ENCODE measurements at places on chromosomes 11 and 22.

DNA sequence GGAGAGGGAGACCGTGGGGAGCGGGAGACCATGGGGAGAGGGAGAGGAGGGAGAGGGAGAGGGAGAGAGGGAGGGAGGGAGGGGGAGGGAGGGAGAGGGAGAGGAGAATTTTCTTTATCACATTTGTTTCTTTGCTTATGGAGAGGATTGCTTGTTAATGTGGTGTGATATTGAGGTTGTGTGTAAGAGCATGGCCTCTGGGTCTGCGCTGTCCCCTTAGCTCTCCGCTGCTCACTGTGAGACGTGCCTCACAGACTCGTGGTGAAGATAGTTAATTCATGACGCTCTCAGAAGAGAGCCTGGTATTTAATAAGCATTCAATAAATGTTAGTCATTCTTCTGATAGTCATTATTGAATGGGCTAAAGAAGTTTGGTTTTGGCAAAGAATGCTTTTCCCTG is 26.2 kb downstream of the PPFIA1 start:
- no peak for DNase-seq

DNA sequence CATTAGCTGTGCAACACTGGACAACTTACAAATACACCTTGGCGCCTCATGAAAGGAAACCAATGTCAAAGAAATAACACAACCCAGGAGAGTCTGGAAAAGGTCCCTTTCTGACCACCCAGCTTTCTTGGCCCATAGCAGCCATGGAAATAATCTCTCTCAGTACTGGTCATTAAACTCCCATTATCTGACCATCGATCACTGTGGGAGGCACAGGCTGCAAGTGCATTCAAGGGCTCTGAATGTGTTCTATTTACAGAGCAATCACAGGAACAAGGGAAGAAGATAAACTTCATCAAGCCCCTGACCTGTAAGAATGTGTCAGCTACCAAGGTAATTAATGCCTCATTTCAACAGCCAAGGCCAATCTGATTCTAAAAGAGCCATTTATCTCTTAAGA is 40.1 kb downstream of the CTSC start:
- DNase-seq, result no peak

DNA sequence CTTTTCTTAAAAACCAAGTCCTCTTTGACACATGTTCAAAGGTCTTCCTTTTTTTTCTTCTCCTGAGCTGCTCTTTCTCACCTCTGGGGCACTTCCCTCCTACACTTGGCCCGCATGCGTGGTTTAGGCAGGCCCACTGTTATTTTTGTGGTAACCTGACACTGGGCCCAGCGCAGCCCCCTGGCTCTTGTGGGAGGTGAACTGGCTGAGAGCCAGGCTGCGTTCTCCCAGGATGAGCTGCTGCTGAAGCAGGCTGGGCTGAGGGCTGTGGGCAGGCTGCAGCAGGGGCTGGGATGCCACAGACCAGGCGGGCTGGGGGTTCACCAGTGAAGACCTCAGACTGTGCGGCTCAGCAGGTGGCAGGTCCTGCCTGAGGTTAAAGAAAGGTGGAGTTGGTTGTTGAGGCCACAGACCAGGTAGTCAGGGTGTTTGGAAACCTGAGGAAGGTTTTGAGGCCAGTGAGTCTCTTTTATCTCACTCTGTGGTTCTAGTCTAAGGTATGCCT is 72.4 kb downstream of the TEAD1 start:
- no peak for DNase-seq

- no peak for DNase-seq
Observed at GRCh38 chr11:59272771-59273372, 60.1 kb upstream of the MPEG1 start.

GRCh38 chr11:35083431-35084238 is 55.3 kb upstream of the CD44 start:
- DNase-seq, result peak; percentile 74

GRCh38 chr11:6617315-6617781 is 1.9 kb downstream of the TPP1 start:
- no peak for DNase-seq

DNA sequence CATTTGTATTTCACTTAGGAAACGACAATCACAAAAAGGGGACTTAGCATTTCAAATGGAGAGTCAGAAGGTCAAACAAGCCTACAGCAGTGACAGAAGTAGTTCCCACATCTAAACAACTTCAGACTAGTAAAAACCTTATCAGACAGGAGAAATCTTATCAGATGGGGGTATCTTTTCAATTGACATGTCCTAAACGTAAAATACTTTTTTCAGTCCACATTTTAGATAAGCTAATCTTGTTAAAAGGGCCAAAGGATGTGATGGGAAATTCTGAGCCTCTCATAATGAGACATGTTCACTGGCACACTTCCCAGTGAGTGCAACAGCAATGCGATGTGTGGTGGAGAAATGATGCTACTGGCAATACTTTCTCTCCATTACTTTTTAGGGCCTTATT is 2.4 kb downstream of the MAPK1 start:
- peak; percentile 50 for DNase-seq

DNA sequence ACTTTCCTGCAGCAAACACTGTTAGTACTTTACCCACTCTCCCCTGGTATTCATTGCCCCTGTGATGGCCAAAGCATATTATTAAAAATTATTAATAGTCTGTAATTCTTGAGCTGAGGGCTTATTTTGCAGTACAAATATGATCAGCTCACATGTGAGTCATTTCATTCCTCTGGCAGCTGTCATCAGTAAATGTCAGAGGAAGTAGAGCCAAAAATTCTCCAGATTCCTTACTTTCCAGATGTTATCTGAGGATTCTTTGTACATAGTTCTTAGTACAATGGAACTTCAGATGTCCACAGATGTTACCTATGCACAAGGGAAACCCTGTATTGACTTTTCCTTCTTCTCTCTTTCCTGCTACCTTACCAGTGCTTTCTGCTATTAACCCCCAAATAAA is 12.5 kb downstream of the OR5B3 start:
- DNase-seq, result no peak

DNA sequence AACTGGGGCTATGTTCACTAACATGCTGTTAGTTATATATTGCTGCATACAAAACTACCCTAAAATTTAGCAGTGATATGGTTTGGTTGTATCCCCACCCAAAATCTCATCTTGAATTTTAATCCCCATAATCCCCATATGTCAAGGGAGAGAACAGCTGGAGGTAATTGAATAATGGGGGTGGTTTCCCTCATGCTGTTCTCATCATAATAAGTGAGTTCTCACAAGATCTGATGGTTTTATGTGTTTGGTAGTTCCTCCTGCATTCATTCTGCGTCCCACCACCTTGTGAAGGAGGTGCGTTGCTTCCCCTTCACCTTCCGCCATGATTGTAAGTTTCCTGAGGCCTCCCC is 10.0 kb upstream of the PATL1 start:
- no peak for DNase-seq

DNA sequence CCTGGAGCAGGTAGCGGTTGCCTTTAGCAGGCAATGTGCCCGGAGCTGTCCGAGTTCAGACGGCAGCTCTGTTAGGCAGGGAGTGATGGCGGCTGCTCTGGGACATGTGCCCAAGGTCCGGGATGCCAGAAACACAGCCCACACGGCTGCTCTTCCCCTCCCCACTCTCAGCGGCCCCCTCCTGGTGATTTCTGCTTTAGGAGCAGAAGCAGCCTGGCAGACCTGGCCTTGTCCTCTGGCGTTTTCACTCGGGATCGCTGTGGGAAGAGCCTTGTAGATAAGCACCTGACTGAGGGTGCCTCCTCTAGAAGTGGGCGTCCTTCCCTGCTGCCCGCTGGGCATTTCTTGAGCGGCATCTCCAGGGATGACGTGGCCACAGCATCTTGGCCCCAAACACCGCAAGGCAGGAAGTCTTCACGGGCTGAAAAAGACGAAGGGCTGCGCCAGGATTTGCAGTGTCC is 392.2 kb downstream of the TBC1D22A start:
- DNase-seq, result no peak

- DNase-seq, result peak; percentile 26
Observed at GRCh38 chr11:44726283-44727113, at the start of gene TSPAN18. Gene TSPAN18, plus strand, starts transcription at chr11:44726962. Its CDS starts 179,455 bp downstream, at chr11:44906417.

DNA sequence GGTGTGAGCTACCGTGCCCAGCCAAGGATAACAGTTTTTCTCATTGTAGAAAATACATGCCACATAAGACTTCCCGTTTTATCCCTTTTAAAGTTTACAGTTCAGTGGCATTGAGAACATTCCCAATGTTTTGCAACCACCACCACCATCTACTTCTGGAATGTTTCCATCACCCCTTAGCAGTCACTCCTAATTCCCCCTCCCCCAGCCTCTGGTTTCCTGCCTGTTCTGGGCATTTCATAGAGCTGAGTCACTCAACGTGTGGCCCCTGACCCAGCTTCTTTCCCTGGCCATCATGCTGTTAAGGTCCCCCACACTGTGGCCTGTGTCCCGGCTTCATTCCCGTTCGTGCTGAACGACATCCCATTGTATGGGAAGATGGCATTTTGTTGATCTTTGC is 30.7 kb downstream of the FGF4 start:
- no peak for DNase-seq

- DNase-seq, result no peak
Observed at GRCh38 chr11:12274056-12274455, 103.3 kb upstream of the PARVA start.

- no peak for DNase-seq
Observed at GRCh38 chr22:45582955-45583320, 80.3 kb downstream of the FBLN1 start.

GRCh38 chr22:39410264-39410663 is 10.7 kb downstream of the TAB1 start:
- no peak for DNase-seq

DNA sequence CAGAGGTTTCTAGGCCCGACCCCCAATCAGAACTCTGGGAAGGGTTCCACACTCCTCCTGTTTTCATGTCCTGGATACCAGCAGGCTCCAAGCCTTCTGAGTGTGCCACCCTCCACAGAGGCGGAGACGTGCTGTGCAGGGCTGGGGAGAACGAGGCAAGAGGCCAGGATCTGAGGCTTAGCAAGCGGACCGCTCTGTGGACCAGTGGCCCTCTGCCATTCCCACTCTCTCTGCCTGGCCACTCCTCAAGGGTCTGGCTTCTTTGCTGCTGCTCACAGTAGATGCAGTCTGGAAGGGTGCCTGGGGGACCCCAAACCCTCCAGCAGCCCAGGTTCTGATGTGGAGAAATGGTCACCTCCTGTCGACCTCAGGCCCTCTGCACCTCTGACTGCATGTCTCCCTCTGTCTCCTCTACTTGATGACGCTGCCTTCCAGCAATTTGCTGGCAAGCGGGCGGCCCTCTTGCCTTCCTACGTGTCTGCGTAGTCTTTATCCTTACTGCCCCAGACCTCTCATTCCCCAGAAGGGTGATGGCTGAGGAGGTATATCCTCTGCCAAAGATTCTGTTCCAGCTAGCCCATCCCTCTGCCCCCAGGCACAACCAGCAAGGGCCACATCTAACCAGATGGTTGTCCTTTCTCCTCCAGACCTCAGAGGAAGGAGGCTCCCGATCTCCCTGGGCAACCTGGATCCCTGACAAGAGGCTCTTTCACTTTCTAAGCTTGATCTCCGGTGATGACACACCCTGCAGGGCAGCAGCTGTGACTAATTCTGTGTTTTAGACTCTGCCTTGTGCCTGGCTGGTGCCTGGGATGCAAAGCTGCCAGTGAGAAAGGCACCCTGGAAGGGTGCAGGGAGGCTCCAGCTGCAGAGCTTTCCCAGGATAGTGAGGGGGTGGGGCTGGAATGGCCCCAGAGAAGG is 87.3 kb downstream of the NAT10 start:
- peak; percentile 54 for DNase-seq

- DNase-seq, result no peak
Observed at GRCh38 chr11:766106-766935, 11.0 kb downstream of the GATD1 start.

- DNase-seq, result no peak
Observed at GRCh38 chr11:27076121-27076589, 35.5 kb downstream of the BBOX1 start.

DNA sequence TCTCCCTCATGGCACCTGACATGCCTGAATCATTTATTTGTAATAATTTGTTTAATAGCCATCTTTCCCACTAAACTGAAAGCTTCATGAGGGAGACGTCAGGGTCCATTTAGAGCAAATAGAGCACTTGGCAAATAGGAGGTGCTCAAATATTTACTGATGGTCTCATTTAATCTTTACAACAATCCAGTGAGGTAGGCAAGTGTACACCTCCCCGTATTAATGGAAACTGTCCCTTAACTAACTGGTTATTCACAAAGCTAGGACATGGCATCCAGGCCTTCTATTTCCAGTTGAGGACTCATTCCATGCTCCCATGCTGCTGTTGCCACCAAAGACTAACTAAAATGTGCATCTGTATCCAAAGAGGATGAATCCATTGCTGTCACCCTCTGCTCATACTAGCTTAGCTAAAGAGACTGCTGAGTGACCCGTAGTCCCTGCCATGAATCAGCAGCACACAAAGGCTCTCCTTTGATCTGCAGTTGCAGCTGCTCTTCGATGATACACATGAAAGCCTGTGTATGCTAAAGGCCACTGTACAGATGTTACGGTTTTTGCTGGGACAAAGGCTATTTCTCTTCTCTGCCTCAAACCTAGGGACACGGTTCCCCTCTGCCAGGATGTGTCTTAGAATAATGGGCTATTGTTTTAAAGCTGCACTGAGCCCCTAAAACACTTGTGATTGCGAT is 82.6 kb downstream of the RAB30 start:
- DNase-seq, result no peak

DNA sequence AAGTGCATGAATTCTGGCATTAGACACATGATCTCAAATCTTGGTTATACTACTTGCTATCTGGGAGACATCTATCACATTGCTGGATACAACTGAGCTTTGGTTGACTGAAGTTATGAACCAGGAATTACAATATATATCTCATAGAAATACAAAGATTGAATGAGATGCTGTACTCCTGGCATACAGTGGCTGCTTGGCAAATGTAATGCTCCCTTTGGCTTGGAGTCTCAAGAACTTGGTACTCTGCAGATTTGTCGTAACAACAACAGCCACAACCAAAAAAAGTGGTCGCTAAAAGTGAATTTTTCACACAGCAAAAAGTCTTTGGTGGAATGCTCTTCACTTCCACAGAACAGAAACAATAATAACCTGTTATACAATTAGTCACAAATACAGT is 1082.6 kb downstream of the DLG2 start:
- DNase-seq, result no peak

GRCh38 chr11:73576185-73576614 is 21.7 kb downstream of the FAM168A start:
- DNase-seq, result no peak

DNA sequence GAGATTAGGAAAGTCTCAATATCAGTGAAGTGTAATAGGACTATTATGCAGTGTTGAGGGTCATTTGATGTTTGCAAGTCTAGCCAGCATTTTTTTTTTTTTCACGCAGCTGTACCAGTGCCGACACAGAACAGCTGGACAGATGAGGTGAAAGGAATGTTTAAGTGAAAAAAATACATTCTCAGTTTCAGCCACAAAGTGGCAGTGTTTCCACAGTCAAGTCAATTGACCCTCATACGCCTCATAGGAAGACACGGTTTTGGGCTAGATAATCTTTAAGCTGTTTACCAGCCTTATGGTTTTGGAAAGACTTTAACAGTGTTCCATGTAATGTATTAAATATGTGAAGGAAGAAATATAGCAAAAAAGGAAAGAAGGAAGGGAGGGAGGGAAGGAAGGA is 349.9 kb upstream of the ANO3 start:
- DNase-seq, result no peak
